ENCODE measurements at places on chromosomes 1 and 21.
A peak's percentile ranks its signal among the peaks of the same experiment; 100 is the strongest.

- DNase-seq: peak; percentile 13
Measured at GRCh38 chr1:219432191-219432606, 180.7 kb downstream of the ZC3H11B start.

DNA sequence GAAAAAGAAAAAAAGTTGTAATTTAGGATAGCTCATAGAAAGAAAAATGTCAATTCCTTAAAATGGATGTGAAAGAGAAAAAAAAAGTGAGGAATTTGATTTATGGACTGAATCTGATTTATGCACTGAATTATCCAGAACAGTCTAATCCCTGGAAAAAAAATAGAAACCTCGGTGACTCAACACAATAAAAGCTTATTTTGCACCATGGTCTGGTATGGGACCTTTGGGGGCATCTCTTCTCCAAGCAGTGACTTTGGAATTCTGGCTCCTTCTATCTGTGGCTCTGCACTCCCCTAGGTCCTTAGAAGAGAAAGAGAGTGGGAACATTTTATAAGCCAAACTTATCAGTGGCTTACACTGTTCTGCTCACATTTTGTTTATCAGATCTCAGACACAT is 471.7 kb upstream of the B3GALT2 start:
- no peak for DNase-seq

GRCh38 chr1:225578251-225578977 is 74.5 kb downstream of the ENAH start:
- DNase-seq: no peak

- DNase-seq: no peak
Measured at GRCh38 chr1:154840269-154841176, 29.6 kb downstream of the KCNN3 start.

DNA sequence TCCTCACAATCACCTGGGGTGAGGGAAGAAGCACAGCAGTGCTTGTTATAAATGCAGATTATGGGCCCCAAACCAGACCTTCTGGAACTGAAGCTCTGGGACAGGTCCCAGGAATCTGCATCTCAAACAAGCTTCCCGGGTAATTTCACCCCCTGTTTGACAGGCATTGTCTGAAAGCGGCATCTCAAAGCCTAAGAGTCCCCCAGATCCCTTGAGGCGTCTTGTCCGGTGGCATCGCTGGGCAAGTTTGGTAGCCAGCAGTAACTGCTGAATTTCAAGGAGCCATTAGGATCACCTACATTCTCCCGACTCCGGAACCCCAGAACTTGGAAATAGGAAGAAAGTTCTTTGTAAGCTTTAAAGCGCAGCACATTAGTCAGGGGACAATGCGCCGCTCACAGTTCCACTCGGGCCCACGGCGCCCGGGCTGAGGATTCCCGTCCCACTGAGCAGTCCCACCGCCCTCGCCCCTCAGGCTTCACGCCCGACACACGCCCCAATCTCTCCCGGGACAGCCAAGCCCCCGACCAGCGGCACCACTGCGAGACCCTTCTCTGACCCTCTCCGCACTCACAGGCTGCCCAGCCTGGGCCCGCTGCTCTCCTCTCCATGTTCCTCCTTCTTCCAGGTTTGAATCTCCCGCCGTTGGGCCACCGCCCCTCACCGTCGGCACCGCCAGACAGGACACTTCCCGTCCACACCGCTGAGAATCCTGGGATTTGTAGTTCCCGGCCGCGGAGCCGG is at the start of gene IQGAP3:
Gene IQGAP3, minus strand, starts transcription at position 647 of the 744 bp plus-strand sequence. Its CDS starts 36 bp downstream, at position 611.
- DNase-seq: peak; percentile 77

- peak; percentile 22 for DNase-seq
Measured at GRCh38 chr1:87642581-87643221, 314.0 kb downstream of the LMO4 start.

DNA sequence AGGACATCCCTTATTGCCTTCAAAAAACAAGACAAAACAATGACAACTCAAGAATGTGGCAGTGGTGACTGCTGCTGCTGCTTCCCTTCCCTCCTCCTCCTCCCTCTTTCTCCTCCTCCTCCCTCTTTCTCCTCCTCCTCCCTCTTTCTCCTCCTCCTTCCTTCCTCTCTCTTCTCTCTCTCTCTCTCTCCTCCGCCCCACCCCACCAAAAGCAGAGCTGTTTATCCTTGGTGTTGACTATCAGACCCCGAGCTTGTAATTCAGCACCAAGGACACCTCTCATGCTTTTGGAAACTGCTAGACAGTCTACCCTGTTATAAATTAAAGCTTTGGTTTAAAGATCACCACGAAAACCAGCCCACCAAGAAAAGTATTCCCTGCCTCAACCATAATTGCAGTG is 72.4 kb upstream of the IFNAR2 start:
- no peak for DNase-seq

GRCh38 chr1:25760871-25761270 is 39.1 kb upstream of the SELENON start:
- DNase-seq: no peak

DNA sequence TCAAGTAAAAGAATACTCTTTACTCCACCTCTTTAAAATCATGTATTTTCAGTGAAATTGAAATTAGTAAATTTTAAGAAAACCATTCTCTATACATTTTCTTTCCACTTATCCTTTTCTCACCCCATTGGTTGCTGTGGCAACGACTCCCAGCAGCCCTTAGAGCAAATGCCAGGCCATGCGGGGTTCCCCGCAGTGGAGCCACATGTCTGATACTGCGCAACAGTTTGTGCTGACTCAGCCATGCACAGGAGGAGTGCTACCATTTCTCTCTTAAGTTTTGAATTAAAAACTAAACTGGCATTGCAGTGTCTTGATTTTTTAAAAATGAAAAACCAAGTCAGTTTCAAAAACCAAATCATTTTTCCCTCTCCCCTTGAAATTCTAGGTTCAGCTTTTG is 214.1 kb upstream of the L1TD1 start:
- peak; percentile 5 for DNase-seq

DNA sequence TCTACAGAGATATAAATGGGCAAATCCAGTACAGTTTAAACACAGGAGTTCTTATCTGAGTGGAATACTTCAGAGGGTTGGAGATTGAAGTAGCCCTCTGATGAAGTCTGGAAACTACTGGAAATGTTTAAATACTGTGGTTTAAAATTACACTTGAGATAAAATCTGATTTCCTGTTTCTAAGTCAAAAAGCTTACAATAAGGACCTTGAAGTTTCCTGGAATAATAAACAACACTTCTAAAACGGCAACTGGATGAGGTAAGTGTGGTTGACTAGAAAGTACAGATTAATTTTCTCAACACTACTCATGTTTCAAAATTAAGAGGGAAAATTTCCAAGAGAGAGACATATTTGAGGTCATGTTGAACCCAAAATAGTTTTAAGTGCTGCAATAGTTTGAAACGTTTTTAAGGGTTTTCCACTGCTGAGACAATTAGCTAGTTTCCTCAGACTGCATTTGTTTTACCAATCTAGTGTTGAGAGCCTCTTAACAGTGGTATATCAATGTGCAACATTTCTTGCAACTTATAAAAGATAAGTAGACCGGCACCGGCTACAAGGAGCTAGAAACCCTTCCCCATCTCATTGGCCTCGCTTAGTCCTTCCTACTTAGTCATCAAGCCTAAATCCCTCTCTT is 27.4 kb downstream of the KCNA3 start:
- DNase-seq: peak; percentile 86

DNA sequence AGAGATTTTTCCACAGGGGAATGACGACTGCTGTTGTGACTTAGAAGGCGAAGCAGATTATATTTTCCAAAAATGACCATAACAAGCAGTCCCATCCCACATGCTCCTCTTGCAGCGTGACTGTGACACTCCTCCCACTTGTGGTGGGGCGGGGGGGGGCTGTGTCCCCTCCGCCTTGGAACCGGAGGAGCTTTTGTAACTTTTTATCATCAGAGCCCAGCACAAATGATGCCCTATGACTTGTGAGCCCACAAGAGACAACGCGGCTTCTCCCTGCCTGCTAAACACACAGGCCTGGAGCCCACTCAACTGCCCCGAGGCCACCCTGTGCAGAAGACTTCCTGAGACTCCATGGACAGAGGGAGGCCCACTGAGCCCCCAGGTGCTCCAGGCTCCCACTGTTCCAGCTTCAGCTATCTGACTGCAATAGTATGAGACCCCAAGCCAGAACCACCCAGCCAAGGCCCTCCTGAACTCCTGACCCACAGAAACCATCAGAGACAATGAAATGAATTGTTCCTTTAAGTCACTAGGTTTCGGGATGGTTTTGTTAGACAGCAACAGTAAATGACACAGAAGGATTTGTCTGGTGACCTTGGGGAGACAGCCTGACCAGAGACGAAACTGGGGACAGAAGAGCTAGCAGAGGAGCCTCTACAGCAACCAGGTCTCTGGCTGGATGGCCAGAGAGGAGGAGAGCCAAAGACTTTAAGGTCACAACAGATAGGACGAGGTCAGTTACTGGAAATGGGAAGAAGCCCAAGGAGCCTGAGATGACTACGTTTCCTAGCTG is 58.8 kb downstream of the CAPZB start:
- DNase-seq: peak; percentile 91

- peak; percentile 36 for DNase-seq
Measured at GRCh38 chr1:197736685-197737084, 38.6 kb downstream of the DENND1B start.

DNA sequence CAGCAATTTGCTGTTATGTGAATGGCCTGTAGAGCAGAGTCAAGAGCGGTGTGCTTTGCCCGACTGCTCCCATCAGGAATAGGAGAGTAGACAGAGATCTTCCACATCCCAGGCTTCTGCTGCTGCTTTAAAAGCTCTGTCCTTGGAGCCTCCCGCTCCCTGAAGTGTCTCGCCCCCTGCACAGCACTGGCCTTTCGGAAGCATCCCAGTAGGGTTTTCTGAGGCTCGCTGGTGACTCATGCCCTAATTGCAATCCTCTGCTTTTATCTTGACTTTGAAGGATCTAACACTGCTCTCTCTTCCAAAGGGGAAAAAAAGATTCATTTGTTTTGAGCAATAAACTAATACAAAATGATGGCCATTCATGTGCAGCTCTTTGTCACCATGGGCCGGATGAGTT is 13.3 kb upstream of the CD101 start:
- peak; percentile 89 for DNase-seq

- DNase-seq: no peak
Measured at GRCh38 chr21:29396951-29397455, 98.3 kb downstream of the BACH1 start.

- no peak for DNase-seq
Measured at GRCh38 chr1:36941316-36941978, 92.9 kb downstream of the GRIK3 start.

GRCh38 chr1:33231166-33231565 is 25.1 kb upstream of the ZNF362 start:
- DNase-seq: no peak

DNA sequence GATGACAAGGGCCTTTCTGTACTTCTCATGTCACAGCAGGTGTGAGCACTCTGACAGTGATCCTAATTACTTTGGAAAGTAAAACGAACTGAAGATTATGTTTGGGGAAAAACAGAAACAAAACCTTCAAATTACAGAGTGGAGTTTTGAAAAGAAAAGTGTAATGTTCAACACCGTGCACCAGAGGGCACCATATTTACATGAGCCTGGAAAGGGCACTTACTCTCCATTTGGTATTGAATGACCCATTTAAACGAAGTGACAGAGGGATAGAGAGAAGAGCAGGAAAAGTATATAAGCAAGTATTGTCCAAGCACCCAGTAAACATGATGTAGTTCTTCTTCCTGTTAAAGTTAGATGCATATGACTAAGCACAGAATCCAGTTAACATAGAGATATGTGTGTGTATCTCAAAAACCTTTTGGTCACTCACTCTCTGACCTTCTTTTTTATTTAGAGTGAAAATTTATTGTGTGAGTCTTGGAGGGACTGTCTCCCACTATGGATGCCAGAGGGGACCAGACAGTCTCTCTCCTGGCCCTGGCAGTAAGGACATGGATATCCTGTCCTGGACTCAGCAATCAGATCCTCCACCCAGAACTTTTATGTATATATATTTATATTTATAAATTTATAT is 3.8 kb upstream of the RGSL1 start:
- DNase-seq: peak; percentile 50

DNA sequence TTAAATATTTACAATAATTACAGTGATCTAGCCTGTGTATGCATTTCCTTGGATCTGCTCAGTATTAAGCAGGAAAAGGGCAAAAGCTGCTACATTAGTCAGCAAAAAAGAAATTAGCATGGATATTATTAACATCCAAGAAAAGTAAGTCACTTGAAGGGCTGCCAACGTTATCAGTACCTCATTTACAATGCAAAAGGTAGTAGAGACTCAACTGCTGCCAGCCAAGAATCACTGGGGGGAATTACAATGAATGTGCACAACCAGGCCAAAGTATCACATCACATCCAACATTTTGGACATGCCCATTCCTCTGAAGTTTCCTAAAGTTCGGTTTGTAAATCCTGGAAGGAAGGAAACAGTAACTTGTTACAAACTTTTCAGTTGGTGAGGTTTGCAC is 1.9 kb downstream of the CNN3 start:
- DNase-seq: no peak

DNA sequence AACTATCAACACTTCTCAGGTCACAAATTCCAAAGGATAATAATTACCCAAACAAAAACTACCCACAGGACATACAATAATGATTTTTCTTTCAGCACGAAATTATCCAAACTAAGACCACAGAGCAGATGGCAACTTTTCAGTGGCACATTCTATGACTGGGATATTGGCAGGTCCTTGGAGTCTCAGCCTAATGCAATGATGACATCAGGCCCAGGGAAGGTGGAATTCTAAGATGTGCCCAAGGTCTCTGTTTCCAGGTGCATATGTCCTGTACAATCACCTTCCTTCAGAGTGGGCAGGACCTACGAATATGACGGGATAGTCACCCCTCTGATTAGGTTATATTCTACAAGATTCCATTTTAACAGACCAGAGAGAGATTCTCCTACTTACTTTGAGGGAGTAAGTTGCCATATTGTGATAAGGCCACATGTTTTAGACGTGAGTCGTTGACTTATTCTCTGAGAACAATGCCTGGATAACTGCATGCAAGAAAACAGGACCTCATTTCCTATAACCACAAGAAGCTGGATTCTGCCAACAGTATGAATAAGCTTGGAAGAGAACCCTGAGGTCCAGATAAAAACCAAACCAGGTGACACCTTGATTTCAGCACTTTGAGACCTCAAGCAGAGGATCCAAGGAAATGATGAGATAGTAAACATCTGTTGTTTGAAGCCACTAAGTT is 69.9 kb downstream of the ZC3H11B start:
- DNase-seq: peak; percentile 62

DNA sequence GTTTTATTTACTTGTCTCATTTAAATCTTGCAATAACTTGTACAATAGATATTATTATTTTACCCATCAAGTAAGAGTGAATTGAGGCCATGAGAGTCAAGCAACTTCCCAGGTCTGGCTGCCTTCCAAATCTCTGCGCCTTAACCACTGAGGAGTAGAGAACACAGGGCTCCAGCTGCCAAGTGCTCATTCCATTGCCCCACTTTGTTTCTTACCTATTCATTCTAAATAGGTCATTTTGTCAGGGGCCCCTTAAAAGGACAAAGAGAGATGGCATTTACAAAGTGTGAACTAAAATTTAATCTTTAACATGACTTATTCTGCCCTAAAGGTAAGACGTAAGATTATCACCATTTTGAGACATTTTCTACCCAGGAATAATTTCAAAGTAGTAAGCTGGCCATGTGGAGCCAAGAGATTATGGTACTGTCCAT is 3.5 kb downstream of the PPP1R15B start:
- DNase-seq: peak; percentile 73
